ENCODE measurements at places on chromosomes 7 and 10. TPM values are rescaled to one million over a fixed set of nuclear protein-coding genes. Genes with fewer than 3 reads are reported as not detected.

TET1 gene
- 9.3 TPM for total RNA-seq

CYREN gene
- 46.4 TPM for total RNA-seq

NEBL gene
- 4.3 TPM for total RNA-seq

CYP2C8 gene
- not detected for total RNA-seq

GPRIN2 gene
- total RNA-seq = not detected

CPXM2 gene
- 64.0 TPM for total RNA-seq

FAM25C gene
- total RNA-seq = not detected

ZMIZ2 gene
- total RNA-seq = 2.9 TPM

FBXO24 gene
- 0.54 TPM for total RNA-seq

SUV39H2 gene
- 6.5 TPM for total RNA-seq

CPN1 gene
- not detected for total RNA-seq

C7orf57 gene
- total RNA-seq = 0.09 TPM

TMEM229A gene
- total RNA-seq = 3.8 TPM
